Epithelial cell of prostate (primary cell): ENCODE measurements at places on chromosomes 6 and 20.
A peak's percentile ranks its signal among the peaks of the same experiment; 100 is the strongest.

- no peak for DNase-seq
These were observed 163.5 kb upstream of the GJE1 start for GRCh38 chr6:141969201-141969600.

- peak; percentile 39 for DNase-seq
These were observed 3.3 kb upstream of the ULBP3 start for GRCh38 chr6:150072201-150072600.

DNA sequence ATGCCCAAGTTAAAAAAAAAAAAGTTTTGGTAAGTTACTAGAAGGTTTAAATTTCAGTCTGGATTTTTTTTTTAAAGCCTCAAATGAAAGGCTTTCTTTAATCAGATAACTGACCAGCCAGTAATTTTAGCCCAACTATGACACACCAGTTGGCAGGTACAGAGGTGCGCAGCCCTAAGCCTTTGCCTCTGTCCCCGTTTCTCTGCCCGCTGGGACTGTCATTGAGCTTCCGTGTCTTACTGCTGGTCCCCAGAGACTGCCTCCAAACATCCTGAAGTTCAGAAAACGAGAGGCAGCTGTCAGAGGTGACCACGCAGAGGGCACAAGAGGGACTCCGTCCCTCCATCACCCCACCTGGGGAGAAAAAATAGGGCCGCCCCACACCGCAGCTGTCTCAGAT is 118.2 kb downstream of the RPS12 start:
- DNase-seq = no peak

DNA sequence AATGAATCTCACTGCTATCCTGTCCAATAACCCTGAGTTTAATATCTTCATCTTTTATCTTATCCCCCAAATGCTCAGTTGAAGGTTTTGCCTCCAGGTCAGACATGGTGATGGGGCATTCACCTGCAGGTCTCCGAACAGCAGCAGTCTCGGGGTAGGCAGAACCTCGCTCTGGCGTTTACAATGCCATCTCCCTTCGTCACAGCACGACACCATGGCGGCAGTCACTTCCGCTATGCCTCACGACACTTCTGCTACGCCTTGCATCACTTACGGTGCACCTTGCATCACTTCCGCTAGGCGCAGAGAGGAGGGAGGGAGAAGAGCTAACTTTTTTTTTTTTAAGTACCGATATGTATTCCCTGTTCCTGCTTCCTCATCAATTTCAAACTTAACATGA is 194.9 kb downstream of the BCAS1 start:
- no peak for DNase-seq

- DNase-seq = no peak
These were observed 37.3 kb downstream of the RBM38 start for GRCh38 chr20:57428324-57429158.

DNA sequence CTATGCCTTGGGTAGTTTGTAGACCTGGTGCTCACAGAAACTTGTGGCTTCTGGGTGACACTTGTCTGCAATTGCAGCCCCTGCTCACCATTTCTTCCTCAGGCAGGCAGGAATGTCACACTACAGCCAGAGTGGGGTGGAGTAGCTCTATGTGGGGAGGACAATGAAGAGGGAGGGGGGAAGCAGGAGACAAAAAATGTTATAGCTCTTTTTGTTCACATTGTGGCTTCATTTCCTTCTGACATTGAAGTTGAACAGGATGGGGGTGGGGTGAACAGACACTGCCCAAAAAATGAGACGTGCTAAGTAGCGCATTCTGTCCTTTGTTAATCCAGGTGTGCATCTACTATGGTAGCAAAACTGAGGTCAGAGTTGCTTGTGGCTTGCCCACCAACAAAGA is at the start of gene THEMIS:
Gene THEMIS (minus strand): TSS at position 124 of the 400 bp plus-strand sequence. CDS start 126 bp downstream, outside the sequence.
- no peak for DNase-seq

DNA sequence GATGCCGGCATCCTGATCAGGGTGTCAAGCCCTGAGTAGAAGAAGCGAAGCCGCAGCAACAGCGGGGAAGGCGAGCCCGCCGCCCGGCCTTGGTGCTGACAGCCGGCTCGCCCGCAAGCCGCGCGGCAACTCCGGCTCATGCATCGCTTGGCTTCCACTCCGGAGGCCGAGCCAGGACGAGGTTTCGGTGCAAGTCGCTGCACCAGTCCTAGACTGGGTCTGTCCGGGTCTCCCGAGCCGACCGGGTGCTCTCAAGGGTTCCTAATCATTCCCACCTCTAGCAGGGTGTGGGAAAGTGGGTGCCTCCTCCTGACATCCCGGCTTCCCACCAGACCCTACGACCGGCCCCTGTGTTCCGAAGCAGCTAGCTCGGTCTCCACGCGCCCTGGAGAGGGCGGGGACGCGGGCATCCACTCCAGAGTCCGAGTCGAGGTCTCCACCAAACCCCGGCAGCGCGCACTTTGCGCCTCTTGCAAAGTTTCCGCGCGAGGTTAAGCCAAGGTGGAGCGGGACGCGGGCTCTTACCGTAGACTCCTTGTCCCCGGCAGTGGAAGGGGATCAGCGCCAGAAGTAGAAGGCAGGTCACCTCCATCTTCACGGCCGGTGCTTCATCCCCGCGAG is 1.4 kb downstream of the MDGA1 start:
- DNase-seq = no peak

- DNase-seq = peak; percentile 10
These were observed 45.7 kb downstream of the SCGN start for GRCh38 chr6:25697537-25698340.

DNA sequence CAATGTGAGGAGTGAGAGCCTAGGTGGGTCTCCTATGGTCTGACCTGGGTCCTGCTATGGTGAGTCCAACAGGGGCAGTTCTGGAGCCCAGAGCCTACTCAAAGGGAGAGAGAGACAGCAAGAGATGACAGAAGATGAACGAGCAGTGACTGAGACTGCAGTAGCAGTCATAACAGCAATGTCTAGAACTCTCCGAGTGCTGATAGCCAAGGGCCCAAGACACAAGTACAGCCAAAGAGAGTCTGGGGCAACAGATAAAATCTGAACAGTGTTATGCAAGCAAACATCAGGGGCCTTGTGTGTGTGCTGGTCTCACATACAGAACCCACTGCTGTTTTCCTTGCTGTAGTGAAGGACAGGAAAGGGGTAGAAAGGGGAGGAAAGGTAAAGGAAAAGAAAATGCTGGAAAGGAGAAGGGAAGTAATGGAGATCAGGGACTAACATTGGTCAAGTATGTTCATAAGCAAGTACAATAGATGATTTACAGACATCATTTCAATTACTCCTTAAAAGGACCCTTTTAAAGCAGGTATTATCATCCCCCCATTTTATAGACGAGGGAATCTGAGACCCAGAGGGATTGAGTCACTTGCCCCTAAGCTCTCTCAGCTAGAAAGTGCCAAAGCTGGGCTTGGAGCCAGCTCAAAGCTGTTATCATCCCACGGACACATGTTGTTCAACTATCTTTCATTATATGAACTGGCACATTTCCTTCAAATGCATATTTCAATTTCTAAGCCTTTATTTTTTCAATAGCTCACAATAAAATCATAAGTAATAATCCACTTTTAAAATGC is 182.3 kb upstream of the RAB32 start:
- DNase-seq = no peak

DNA sequence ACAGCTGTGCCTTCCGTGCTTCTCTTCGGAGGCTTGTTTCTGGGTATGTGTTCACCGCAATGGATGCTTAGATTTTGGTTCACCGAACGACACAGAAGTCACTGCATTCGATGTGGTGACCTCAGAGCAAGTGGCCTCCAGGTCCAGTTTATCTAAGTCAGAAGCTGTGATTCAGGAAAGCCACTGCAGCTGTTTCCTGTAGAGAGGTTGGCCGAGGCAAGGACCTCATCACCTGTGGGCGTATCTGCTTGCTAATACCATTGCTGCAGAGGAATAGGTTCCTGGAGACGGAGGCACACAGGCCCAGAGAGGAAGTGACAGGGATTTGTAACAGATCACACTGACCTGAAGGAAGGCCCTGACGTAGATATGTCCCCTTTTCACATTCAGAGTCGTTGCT is 82.7 kb downstream of the FARS2 start:
- DNase-seq = no peak

DNA sequence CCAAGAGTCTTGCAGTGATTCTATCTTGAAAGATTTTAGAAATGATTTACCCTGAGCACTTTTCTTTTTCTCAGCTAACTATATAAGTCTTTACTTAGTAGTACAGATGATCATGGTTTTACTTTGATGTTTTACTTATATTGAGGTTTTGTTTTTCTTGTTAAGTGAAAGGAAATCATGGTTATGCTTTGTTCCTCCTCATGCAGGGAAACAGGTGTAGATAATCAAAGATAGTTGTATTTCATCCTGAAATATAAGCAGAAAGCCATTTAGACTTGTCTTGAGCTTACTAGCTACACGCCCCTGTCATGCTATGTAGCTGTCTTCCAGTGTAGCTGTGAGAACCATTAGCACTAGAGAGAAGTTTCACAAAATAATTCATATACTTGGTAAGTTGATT is 113.9 kb downstream of the HIVEP1 start:
- DNase-seq = no peak

DNA sequence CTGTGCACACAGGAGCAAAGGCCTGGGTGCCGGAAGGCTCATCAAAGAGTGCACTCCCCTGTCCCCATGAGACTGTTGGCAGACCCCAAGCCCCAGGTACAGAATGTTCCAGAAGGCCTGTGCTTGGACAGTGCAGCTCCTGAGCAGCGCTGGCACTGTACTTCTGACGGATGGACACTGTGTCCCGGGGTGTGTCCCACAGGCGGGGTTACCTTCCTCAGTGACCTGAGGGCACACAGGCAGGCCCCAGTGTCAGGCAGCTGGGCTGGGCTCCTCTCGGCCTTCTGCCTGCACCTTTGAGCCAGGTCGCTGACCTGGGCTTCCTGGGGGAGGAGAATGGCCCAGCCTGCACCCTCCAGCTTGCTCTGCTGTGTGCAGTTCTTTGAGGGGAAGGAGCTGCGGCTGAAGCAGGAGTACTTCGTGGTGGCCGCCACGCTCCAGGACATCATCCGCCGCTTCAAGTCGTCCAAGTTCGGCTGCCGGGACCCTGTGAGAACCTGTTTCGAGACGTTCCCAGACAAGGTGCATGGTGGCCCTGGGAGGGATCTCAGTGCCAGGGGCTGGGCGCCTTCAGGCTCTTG is 30.1 kb downstream of the PYGB start:
- DNase-seq = no peak

- DNase-seq = no peak
These were observed 80.3 kb upstream of the STMND1 start for GRCh38 chr6:17021539-17021889.

GRCh38 chr20:32886652-32887051 is 27.9 kb downstream of the EFCAB8 start:
- DNase-seq = no peak

- DNase-seq = no peak
These were observed 42.0 kb upstream of the OGFRL1 start for GRCh38 chr6:71246596-71246995.

DNA sequence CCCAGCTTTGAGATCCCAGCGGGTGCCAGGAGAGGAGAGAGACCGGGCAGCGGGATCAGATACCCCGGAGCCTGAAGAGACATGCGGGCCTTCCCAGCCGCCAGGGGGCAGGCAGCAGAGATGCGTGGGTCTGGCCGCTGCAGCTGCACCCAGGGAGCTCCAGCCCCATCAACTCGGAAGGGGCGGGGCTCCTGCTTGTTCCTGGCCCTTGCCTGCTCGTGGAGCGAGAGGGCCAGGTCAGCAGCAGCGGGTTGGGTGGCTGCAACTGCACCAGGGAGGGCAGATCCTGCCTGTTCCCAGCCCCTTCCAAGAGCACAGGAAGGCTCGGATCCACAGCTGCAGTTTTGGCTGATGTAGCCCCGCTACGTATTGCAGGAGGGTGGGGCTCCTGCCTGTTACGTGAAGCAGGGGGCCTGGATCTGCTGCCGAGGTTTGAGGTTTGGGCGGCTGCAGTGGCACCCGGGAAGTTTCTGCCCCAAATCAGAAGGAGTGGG is 532.8 kb downstream of the RFPL4B start:
- DNase-seq = no peak

GRCh38 chr6:165055231-165055630 is 254.2 kb downstream of the C6orf118 start:
- no peak for DNase-seq

- DNase-seq = no peak
These were observed 665 bp downstream of the RRAGD start for GRCh38 chr6:89411145-89412070.

GRCh38 chr6:144478483-144478882 is 193.3 kb downstream of the UTRN start:
- DNase-seq = no peak

DNA sequence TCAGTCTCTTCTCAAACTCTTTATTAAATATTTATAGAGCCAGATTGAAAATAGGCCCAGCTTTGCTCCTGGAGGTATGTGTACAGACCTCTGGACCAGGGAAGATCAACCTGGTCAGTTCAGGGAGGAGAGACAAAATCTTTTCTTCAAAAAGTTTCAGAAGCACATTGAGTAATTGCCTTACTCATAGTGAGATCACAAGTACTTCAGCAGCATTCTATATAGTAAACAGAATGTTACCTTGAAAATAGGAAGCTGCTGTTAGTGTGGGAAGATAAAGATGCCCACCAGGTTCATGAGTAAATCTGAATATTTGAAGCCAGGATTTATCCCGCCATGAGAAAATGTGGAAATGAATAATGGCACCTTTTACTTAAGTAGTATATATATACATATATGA is 665.9 kb upstream of the CITED2 start:
- peak; percentile 20 for DNase-seq
